ENCODE measurements at places on chromosomes 6 and 20.

- peak; percentile 53 for DNase-seq
Measured at GRCh38 chr6:110682460-110682853, 132.8 kb downstream of the CDK19 start.

DNA sequence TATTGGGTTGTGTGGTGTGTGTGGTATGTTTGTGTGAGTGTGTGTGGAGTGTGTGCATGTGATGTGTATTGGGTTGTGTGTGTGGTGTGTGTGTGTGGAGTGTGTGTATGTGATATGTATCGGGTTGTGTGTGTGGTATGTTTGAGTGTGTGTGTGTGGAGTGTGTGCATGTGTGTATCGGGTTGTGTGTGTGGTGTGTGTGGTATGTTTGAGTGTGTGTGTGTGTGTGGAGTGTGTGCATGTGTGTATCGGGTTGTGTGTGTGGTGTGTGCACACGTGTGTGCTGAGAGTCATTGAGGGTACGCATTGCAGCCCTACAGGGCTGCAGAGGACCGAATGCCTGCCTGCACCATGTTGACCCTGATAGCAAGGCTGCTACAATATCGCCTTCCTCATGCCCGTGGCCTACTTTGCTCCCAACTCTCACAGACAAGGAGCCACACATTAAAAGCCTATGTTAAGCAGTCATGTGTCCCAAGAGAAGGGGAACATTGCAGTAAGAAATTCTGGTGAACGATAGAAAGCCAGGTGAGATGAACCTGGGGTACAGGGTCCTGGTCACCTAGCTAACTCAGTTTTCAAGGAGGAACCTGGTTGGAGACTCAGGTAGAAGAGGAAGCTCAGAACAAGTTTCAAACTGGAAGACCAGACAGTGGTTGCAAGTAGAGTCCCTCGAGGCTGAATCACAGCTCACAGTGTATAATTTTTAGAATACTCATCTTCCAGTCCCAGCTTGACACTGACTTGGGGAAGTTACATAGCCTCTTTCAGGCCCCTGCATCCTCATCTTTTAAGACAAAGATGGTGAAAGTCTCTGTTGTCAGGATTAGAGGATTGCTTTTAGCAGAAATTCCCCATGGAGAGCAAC, 45.7 kb upstream of the TMEM170B start:
- DNase-seq: no peak

- DNase-seq: no peak
Measured at GRCh38 chr6:128363020-128363813, 157.2 kb downstream of the PTPRK start.

- DNase-seq: no peak
Measured at GRCh38 chr6:166097914-166098522, 69.6 kb downstream of the TBXT start.

DNA sequence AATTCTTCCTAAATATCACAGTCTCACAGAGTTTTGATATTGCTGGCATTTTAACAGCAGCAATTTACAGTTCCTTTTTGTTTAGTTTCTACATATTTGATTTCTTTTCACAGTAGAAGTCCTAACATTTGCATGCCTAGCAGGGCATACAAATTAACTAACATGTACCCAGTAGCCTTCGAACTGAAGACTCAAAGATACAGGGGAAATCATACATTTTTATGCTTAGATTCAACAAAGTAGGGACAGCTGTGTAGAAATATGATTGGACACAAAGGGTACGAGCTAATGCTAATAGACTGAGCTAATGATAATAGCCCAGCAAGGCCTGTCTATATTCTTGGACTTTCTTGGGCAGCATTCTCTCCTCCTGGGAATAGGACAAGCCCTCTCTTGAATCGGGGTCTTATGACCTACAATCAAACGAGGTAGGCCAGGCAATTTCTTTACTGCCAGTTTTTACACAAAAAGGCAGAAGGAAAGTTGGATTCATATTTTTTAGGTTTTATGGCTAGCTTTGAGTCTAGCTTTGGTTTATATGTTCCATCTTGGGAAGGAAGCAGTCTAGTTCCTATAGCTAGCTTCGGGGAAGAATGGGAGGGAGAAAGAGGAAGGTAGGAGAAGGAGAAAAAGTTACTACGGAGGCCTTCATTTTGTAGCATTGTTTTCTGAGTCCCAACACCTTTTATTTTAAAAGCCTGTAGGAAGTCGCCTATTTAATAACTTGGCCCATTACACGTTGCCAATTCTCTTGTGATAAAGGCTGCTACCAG, 115.8 kb downstream of the HFE start:
- no peak for DNase-seq
